ENCODE measurements at places on chromosomes 2 and 18.

- DNase-seq, result no peak
Observed at GRCh38 chr18:22349966-22350365, 67.7 kb downstream of the CTAGE1 start.

DNA sequence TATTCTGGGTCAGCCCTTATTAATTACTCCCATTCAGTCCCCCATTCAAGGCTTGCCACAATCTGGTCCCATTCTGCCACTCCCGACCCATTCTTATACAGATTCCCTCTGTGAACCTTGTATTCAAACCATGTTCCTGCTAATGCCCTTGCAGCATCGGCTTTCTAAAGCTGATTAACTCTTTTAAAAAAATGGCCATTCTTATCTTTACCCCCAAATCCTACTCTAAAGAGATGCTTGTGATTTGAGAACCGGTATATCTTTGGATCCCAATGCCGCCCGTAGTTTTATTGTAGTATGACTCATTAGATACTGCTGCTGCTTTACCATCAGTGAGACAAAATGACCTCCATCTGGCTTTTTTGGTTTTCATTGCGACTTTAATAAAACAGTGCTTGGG is 72.2 kb downstream of the XRCC5 start:
- no peak for DNase-seq

- DNase-seq, result peak; percentile 94
Observed at GRCh38 chr2:144357623-144358373, 162.1 kb downstream of the ZEB2 start.

DNA sequence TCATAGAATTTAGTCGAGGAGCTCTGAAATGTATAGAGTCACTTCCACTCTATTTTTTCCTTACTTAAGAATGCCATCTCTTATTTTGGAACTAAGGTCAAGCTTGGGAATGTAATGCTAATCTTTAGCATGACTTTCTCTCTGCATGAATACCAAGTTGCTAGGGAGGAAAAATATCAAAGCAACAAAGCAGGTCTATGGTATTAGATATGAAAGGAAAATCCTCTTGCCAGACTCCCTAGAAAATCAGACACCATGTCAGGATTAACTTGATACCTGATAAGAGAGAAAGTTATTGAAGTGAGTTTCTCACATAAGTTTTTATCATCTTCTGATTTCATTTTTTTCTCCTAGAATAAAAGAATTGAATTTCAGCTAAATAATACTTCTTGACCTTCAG is 341.7 kb upstream of the ZNF804A start:
- DNase-seq, result no peak

GRCh38 chr2:240230291-240230931 is 90.0 kb upstream of the OTOS start:
- no peak for DNase-seq

GRCh38 chr2:9484533-9484932 is 10.2 kb downstream of the IAH1 start:
- no peak for DNase-seq

DNA sequence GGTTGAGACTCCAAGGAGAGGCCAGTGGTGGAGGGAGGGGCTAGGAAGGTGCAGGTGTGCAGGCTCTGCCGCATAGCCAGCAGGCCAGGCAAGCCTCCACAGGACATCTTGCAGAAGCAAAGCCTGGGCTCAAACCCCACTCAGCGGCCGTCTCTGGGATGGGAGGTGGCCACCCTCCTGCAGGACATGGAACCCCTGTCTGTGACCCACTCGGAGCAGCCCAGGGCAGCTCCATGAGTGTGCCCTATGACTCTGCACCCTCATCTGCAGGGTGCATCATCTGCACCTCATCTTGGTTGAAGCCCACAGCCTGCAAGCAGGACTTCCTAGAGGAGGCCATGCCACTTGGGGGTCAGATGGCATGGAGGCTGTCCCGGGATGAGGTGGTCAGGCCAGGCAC is 46.3 kb downstream of the GPC1 start:
- no peak for DNase-seq

Measured in fibroblast of upper back skin (primary cell).